Left colon (tissue), 2 donors: ENCODE measurements at places on chromosomes 3 and 15. TPM values are rescaled to one million over a fixed set of nuclear protein-coding genes. Genes with fewer than 3 reads are reported as not detected.

DNA sequence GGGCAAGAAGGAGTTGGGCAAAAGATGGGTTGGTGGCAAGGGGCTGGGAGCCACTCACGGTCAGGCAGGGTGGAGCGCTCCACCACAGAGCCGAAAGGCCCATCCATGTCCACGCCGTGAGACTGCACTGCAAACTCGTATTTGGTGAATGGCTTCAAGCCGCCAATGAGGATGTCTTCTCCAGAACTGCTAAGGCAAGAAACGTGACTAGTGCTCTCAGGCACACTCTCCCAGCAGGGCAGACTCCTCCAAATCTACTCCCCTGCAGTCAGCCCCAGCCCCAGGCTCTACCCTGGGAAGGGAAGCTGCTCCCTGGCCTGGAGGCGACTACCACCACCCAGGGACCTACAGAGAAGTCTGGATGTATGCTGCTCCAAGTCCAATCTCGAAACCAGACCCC is 11.4 kb upstream of the IGDCC3 start:
- DNase-seq = no peak

GRCh38 chr3:111668326-111668725 is 73.2 kb upstream of the ZBED2 start:
- DNase-seq = no peak

The PRKCI gene
- total RNA-seq = 49.4 TPM

DNA sequence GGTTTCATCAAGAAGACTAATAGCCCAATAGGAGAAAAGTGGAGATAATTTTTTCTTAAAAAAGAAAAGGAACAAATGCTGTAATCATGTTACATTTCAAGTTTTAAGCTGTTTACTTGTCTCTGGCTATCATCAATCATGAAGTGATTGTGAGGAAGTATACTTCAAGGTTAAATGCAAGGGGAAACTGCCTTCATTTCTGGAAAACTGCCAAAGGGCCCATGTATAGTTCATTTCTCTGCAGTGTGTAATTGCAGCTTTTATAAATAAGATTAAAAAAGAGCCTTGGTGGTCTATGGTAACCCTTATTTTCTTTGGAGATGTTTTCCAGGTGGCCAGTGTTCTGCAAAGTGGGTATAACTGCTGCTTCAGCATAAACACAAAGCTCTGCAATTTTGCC is 101.9 kb downstream of the GRM7 start:
- no peak for DNase-seq

The RHOV gene
- 8.9 TPM for total RNA-seq

- no peak for DNase-seq
These were observed 23.1 kb downstream of the RIOX2 start for GRCh38 chr3:97949110-97949485.

- no peak for DNase-seq
These were observed 41.9 kb downstream of the ZNF621 start for GRCh38 chr3:40566694-40567093.

GRCh38 chr15:100335335-100335999 is 6.3 kb downstream of the ADAMTS17 start:
- no peak for DNase-seq

The ILDR1 gene
- 27.7 TPM for total RNA-seq

GRCh38 chr3:32403663-32404062 is 12.0 kb downstream of the CMTM7 start:
- DNase-seq = no peak

- no peak for DNase-seq
These were observed 32.6 kb upstream of the NR2C2 start for GRCh38 chr3:14914779-14915117.

The CPN2 gene
- not detected for total RNA-seq

The RGMA gene
- total RNA-seq = 2.5 TPM

DNA sequence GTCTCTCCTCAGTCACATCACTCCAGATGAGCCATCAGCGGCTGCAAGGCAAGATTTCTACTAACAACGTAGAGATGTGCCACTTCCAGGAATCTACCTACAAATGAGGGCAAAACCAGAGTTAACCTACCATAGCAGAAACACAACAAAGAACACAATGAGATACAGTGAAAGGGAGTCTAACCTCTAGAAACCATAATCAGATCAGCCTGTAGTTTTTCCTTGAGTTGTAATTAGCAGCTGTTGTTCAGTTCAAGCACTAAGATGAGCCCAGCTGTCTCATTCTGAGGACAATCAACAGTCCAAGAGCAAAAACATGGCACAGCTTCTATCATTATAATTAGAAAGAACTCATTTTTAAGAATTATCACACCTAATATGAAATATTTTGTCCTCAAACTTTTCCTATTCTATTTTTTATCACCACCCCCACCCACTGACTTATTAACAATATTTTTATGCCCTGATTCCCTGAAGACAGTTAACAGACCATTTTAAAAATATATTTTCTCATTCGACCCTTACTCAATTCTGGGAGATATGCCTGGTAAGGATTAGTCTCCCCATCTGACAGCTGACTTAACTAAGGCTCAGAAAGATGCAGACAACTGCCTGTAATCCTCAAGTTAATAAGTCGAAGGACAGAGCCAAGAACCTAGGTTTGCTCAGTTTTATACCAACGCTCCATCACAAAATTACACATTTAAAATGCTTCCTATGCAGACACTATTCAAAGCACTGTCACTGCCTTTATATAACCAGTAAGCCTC is 50.1 kb downstream of the MAGI1 start:
- no peak for DNase-seq

- no peak for DNase-seq
These were observed 66.4 kb upstream of the TRA2B start for GRCh38 chr3:186004209-186004608.

- no peak for DNase-seq
These were observed 620.0 kb downstream of the NAALADL2 start for GRCh38 chr3:175479175-175479574.

GRCh38 chr3:57956833-57957174 is 51.4 kb upstream of the FLNB start:
- DNase-seq = no peak

DNA sequence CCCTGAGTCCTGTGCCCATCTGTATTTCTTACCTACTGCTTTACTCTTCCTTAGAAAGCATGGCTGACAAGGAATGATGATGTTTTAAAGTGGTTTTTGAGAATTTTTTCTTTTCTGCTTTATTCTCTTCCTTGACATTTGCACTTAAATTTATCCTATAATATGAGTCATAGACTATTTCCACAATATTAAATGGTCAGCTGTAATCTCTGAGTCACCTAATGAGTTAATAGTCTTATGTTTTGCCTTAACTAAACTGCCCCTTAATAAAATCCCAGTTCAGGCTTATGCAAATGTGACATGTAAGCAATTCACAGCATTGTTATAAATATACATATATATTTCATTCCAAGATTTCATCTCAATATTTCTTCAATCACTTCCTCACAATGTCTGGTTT is 23.8 kb downstream of the MEIS2 start:
- no peak for DNase-seq

GRCh38 chr3:197444793-197445379 is 110.9 kb downstream of the BDH1 start:
- DNase-seq = no peak

GRCh38 chr3:32238453-32239306 is at the start of gene CMTM8:
TSS of gene CMTM8 (plus strand) at chr3:32238680. CDS start at chr3:32238973, 293 bp downstream.
- peak; percentile 65 for DNase-seq

DNA sequence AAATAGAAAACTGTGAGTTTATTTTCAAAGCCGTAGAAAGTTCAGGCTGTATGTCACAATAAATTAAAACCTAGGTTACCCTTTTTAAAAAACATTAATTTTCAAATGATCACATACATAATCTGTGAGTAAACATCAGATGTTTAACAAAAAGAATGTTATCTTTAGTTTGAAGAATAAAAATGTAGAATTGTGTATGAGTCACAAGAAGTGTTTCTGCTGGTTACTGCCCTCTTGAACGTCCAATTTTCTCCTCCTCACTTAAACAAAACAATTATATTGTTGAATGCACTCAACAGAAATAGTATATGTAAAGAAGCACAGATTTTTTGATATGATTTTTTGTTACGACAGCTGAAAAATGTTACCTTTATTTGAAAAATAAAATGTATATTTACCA is 855.1 kb downstream of the ROBO1 start:
- DNase-seq = no peak

DNA sequence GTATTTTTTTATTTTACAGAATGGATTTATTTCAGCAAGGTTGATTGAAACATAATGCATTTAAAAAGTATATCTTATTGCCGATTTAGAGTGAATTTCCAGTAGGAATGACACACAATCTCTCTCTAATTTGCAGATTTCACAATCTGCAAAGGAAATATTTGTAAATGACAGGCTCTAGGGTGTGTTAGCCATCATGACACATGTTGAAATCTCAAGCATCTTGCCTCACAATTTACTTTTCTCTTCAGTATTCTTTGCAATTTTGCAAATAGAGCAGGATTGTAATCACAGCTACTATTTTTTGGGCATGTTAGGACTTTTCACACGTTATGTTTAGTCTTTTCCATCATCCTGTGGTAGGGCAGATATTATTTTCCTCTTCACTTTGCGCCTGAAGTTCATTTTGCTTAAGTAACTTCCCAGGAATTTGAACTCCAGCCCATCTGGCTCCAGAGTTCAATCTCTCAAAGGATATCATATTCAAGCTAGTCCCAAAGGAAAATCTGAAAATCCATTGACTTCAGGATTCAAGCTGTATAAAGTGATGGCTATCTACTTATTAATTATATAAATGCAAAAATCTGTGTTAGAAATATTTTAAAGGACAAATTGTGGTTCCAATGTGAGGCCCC is 55.4 kb downstream of the ATP13A4 start:
- DNase-seq = no peak

- DNase-seq = no peak
These were observed 114.2 kb downstream of the NEDD4 start for GRCh38 chr15:55879181-55879580.

- no peak for DNase-seq
These were observed 385.7 kb downstream of the LSAMP start for GRCh38 chr3:116059421-116060096.

The DUOXA2 gene
- total RNA-seq = 1.3 TPM

DNA sequence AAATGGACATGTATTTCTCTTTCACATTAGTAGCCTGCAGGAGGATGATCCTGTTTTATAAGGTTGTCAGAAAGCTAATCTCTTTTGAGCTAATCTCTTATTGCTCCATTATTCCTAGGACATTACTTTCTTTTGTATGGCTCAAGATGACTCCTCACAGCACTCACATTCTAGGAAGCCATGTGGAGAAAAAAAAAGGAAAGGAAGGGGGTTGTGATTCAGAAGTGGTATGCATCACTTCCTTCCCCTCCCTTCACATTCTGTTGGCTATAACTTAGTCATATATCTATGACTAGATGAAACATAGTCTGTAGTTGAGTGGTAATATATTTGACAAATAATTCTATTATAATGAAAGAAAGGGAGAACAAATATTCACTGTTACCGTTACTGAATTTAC is 168.8 kb upstream of the TTC14 start:
- DNase-seq = no peak

DNA sequence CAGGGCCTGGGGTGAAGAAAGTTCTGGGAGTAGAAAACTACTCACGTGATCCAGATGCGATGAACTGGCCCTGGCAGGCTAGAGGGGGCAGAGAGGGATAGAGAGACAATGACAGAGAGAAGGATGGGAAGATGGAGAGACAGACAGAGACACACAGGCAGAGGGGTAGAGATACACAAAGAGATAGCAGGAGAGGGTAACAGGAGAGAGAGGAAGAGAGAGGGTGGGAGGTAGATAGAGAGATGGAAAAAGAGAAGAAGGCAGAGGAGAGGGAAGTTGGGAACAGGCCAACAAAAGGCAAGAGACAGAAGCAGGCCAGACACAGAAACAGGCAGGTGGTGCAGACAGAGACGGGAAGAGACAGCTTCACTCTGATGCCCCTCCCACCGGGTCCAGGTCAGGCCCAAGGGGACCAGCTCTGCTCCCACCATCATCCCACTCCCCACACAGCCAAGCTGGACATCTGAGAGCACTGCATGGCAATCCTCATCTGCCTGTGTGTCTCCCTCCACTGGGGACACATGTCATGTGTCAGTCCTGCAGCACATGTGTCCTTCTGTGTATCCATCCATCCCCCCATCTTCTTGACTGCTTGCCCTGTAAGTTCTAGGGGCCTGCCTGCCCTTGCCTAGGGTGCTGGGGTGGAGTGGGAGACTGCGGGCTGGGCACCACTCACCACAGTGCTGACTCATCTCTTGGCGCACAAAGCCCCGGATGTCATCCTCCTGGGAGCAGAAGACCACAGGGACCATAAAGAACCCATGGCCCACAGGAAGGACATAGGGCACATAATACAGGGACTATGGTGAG is 2.2 kb upstream of the UCN2 start:
- DNase-seq = no peak

DNA sequence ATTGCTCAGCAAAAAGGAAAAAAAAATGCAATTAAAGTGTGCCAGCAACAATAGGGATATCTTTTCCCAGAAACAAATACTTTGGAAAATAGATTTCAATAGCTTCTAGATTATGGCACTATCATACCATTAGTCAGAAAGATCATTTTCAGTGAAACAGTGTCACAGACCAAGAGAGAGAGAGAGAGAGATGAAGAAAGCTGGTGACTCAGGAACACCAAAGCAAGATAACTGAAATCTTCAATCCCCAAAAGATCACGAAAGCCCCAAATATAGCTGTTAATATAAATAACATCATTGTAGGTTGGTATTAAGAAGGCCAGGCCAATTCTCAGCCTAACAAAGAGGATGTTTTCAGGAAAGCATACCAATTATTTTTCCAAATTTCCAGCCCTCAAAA is 57.4 kb downstream of the ZIC4 start:
- no peak for DNase-seq

The ERICH6 gene
- not detected for total RNA-seq

GRCh38 chr3:129837065-129837642 is 56.4 kb downstream of the TMCC1 start:
- DNase-seq = no peak

The DHFR2 gene
- total RNA-seq = 7.8 TPM
